ENCODE measurements at places on chromosomes 7 and 10.

- DNase-seq = no peak
Measured at GRCh38 chr10:83562381-83562780, 576.9 kb upstream of the GHITM start.

- no peak for DNase-seq
Measured at GRCh38 chr10:15321431-15322341, 49.4 kb downstream of the FAM171A1 start.

DNA sequence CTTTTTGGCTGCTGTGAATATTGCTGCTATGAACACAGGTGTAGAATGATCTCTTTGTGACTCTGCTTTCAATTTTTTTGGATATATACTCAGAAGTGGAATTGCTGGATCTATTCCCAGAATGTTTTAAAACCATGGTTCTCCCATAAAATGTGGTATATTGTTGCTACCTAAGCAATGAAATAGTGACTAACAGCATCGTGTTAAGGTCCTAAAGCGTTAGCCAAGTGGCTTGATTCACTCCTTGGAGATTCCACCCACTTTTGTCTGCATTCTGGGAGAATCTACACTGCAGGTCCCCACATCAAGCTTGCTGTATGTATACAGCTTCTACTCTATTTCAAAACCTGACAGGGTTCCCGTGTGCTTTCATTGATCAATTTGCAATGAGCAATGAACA, 105.6 kb downstream of the CDK6 start:
- no peak for DNase-seq

DNA sequence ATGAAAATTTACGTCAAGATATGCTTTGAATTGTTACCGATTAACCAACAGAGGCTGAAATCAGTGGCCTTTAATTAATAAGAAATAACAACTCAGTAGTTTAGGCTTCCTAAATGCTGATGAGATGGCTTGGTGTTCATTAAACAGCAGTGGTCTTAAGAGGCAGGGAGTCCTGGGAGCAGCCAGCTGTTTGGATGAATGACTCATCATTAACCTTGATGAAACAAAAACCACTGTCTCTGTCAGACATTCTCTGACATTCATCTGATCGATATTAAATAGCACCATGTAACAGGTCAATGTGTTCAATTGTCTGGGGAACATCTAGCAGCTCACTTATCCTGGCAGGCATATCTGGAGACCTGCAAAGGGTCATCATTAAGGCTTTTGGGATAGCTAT, 234.2 kb upstream of the LRRN3 start:
- no peak for DNase-seq

GRCh38 chr7:151626422-151627115, 106.9 kb upstream of the RHEB start:
- no peak for DNase-seq

DNA sequence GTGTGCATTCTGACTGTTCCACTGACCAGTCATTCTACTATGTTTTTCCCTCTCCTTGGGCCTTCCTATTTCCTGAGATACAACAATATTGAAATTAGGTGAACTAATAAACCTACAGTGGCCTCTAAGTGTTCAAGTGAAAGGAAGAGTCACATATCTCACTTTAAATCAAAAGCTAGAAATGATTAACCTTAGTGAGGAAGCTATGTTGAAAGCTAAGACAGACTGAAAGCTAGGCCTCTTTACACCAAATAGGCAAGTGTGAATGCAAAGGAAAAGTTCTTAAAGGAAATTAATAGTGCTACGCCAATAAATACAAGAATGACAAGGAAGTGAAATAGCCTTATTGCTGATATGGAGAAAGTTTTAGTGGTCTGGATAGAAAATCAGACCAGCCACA, 5.7 kb upstream of the DYNC1I1 start:
- no peak for DNase-seq

DNA sequence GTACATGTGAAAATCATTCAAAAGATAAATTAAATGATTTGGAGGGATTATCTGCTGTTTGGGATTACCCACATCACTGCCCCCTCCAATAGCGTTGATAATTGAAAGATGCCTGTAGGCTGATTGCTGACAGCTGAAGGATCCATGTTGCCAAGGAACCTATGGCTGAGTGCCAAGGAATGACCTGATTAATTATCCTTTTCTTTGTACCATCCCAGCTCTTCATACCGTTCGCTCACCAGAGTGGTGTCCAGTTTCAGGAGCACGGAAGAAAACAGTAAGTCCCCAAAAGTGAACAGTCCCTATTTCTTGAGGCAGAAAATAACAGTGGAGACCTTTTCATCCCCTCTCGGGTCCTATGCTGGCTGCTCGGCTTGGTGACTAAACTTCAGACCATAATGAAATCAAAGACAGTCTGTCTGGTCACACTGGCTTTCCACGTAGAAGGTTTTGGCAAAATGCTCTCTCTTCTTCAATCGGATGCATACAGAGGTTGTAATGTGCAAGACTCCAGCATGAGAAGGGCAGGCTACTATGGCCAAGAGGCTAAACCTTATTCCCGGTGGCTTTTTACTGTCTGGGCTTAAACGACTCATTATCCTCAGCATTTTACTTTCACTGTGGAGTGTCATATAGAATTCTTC, 108.8 kb downstream of the SPAG6 start:
- DNase-seq = no peak

- no peak for DNase-seq
Measured at GRCh38 chr7:2684501-2684900, 3.5 kb upstream of the AMZ1 start.

DNA sequence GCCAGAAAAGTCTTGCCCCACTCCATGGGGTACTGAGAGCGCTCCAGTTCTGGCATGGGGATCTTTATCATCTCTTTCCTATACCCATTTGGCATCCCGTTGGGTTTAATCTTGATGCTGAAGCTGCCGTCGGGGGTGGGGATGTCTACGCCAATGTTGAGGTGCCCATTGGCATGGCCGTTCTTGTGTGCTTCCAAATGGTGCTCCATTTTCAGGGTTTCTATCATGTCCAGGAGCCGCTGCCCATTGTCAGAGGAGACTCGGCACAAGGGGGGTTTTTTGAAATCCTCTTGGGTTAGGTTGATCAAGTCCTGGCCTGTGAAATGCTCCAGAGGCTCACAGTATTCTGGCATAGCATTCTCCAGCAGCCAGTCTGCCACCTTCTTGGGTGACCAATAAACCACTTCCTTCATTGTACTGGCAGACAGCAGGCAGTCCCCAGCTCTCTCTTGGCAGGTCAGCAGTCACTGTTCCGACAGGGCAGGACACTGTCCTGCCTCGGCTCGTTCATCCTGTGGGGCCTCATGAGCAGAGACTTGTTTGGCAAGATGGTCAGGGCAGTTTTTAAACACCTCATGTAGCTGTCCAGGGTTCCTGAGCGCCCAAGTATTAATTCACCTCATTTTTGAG, 92.5 kb upstream of the ASAH2 start:
- no peak for DNase-seq

GRCh38 chr10:78381107-78381506, 347.4 kb downstream of the RPS24 start:
- DNase-seq = no peak

GRCh38 chr10:108970016-108970415, 953.3 kb downstream of the XPNPEP1 start:
- no peak for DNase-seq

All from germinal center (tissue), 1 donor.